ENCODE measurements at places on chromosomes 4 and X.

DNA sequence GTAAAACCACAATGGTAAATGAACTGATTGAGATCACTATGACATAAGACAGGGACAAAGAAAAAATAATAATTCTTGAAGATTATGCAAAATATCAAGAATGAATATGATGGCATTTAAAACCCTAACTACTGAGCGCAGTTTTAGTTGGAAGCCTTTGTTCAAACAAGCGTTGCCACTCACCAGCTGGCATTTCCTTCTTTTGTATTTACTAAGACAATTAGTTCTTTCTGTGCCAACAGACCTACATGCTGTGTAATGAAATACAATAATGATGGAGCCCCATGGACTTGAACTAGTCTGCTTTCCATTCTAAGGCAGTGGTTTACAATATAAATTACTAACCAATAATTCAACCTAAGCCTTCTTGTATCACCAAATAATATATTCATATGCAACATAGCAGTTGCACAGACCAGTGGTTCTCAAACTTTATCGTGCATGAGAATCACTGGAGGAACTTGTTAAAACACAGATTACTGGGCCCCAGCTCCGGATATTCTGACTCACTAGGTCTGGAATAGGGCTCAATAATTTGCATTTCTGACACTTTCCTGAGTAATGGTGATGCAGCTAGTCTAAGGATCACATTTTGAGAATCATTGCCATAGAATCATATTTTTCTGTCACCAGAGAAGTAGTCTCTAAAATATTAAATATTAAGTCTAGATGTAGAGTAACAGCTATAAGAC lies 196.4 kb upstream of the MAGEB18 start:
- DNase-seq = no peak

- no peak for DNase-seq
Observed at GRCh38 chr4:73615613-73616012, 4.6 kb downstream of the RASSF6 start.

- no peak for DNase-seq
Observed at GRCh38 chr4:10180603-10180926, 64.0 kb upstream of the WDR1 start.

- DNase-seq = no peak
Observed at GRCh38 chr4:105304085-105304484, 157.4 kb downstream of the TET2 start.

DNA sequence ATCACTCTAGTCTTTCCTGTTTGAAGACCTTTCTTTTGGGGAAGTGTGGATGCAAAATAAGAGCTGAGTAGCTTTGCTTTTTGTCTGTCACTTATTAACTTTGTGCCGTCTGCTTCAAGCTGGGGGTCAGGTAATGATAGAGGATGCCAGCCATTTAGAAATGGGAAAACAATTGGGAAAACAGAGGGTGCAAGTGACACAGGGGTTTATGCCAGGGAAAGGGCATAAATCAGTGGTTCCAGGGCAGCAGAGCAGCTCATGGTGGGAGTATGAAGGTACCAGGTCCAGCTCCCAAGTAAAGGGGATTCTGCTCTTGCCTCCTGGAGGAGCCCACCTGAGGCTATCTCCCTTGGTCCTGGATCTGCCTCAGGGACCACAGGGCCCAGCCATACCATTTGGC lies 91.9 kb upstream of the GPR50 start:
- DNase-seq = no peak

GRCh38 chr4:138509346-138509745 lies 267.2 kb upstream of the SLC7A11 start:
- no peak for DNase-seq

DNA sequence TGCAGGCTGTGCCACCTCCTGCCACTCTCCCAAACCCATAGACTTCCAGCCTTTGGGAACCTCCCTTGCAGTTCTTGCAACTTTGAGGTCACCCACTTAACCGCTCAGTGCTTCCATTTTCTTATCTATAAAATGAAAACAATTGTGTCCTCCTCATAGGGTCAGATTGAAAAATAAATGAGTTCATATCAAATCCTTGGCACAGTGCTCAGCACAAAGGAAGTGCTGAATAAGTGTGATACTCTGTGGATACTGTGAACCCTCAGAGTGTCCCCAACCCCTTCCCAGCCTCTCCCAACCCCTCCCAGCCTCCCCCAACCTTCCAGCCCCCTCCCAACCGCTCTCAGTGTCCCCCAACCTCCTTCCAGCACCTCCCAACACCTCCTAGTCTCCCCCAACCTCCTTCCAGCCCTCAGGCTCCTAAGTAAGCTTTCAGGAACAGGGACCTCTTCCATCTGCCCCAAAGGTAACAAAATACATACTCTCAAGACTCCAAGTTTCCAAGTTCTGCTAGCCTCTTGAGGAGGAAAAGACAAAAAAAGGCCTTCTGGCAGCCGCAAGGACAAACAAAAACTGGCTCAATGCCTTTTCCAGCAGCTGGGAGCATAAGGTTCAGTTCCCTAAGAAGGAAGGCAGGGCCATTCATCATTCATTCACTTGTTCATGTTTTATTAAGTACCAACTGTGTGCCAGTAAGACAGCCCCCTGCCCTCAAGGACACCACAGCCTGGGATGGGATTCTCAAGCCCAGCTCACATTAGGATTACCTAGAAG lies 46.1 kb upstream of the LGI2 start:
- no peak for DNase-seq

- no peak for DNase-seq
Observed at GRCh38 chrX:136386826-136387225, 86.1 kb downstream of the ADGRG4 start.

DNA sequence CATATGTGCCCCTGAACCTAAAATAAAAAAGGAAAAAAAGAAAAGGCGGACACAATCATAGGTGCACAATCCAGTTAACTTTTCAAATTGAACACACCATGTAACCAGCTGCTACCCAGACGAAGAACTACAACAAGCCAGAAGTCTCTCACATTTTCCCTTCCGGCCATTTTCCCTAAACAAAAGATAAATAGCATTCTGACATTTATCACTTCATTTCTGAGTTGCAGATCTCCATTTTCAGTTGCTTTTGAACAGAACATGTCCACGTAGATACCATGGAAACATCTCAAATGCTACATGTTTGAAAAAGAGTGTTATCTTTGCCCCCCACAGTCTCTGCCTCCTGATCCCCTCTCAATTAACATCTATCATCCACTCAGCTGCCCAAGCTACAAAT lies 29.2 kb upstream of the CABS1 start:
- no peak for DNase-seq

- DNase-seq = no peak
Observed at GRCh38 chrX:107683124-107683895, 55.0 kb downstream of the PRPS1 start.

GRCh38 chr4:2741626-2742025 lies 14.5 kb downstream of the TNIP2 start:
- DNase-seq = no peak

GRCh38 chrX:88828011-88828410 lies 81.0 kb downstream of the CPXCR1 start:
- no peak for DNase-seq

DNA sequence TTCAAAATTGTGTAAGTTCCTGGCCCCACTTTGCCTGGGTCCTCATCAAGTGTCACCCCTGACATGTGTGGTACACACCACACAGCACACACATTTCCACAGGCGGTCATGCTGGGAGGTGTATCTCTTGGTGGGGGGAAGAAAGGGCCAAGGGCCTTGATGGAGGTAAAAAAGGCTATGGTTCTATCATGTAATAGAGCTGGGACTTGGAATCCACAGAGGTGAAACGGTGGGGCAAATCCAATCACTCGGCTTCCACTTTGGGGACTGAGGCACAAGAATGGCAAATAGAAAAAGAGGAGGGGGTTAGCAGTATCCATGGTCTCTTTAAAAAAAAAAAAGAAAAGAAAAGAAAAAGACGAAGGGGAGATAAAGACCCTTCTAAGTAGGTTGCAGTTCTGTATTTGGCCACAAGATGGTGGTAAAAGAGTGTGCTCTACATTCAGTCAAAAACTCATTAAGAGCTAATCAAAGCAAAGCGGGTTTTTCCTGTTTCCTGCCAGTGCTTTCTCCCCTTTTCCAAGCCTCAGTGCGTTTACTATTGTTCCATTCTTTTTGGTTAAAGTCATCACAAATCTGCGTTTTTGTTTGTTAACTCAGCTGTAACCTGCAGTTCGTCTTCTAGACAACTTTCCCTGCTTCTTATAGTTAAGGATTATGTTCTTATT lies 37.0 kb upstream of the ATP6AP2 start:
- no peak for DNase-seq

DNA sequence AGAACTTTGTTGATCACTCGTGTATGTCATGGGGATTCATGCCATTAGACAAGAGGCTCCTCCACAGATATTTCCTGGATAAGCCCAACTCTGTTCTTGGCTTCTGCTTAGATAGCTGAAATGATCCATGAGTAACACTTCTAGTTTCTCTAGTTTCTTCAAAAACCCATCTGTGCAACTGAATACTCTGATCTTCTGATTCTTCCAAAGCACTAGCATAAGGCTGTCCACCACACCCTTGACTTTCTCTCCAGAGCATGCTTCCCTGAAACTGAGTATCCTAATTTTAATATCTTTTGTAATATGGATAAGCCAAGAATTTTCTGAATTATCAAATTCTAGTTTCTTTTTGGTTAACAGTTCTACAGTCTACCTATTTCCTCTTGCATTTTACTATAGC lies 118.6 kb upstream of the TAPT1 start:
- DNase-seq = no peak

DNA sequence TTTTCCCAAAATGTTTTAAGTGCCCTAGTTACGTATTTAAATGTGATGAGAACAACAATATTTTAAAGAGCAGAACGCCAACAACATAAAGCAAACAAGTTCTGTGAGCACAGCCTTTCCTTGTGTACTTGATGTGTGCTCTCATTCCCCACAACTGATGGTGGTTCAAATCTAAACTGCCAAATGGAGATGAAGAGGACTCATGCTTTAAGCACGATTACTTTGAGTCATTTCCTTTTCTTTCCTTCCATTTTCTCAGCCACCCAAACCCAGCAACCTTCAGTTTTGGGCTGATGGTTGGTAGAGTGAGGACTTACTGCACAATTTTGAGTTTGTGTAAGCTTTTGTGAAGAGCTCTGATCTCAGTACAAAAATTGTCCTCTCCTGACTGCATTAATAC lies 1.7 kb downstream of the NSD2 start:
- no peak for DNase-seq

- DNase-seq = no peak
Observed at GRCh38 chr4:109355835-109356234, 53.4 kb upstream of the COL25A1 start.

GRCh38 chr4:140743194-140743931 lies 12.8 kb downstream of the TBC1D9 start:
- no peak for DNase-seq

GRCh38 chr4:6019316-6020263 lies 1.4 kb upstream of the C4orf50 start:
- DNase-seq = no peak

DNA sequence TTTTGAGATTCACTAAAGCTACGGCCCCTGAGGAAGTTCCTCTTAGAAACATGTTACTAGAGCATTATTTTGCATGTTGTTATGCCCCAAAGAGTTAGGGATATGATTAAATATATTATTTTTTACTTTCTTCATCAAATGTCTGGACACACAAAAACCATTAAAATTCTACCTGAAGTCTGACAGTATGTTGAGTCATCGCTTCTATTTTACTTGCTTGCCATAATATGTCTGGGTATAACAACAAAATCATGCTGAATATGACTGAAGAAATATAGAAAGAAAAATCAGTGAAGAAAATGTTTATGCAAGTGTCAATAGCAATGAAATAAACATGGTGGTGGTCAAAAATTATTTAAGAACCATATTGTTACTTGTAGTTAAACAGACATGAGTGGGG lies 1818.5 kb upstream of the ADGRL3 start:
- no peak for DNase-seq

- no peak for DNase-seq
Observed at GRCh38 chr4:2059046-2059725, at the start of gene NAT8L. NAT8L (plus strand) TSS chr4:2059327; CDS start chr4:2059512, 185 bp downstream.

DNA sequence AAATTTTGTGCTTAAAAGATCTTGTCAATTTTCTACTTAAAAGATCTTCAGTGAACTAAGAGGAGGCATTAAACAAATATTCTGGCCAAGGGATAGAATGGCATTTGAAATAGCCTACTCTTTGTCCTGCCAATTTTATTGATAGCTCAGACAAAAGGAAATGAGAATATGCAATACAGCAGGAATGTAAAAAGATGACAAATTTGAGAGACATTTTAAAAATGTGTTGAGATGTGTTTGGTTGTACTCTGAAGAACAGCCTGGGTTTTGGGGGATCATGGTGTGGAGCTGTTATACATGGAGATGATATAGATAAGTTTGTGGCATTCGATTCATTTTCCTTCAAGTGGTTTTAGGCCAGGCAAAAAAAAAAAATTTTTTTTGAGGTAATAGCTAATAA lies 11.6 kb upstream of the MAD2L1 start:
- no peak for DNase-seq

DNA sequence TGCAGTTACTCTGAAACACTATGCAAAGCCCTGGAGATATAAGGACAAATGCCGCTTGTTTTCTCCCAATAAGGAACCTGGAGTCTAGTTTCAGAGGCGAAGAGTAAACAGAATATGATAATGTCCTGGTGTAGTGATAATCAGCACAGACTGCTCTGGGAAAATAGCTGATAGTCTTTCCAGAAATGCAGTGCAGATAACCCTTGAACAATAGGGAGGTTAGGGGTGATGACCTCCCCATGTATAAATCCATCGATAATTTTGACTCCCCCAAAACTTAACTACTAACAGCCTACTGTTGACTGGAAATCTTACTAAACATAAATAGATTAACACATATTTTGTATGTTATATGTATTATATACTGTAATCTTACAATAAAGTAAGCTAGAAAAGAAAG lies 1280.9 kb upstream of the TENM3 start:
- DNase-seq = no peak

- DNase-seq = no peak
Observed at GRCh38 chr4:74009307-74009706, 10.8 kb upstream of the CXCL5 start.

- DNase-seq = no peak
Observed at GRCh38 chr4:107363125-107363524, 327.0 kb upstream of the DKK2 start.

- DNase-seq = no peak
Observed at GRCh38 chrX:72123471-72124185, 8.1 kb downstream of the RTL5 start.

DNA sequence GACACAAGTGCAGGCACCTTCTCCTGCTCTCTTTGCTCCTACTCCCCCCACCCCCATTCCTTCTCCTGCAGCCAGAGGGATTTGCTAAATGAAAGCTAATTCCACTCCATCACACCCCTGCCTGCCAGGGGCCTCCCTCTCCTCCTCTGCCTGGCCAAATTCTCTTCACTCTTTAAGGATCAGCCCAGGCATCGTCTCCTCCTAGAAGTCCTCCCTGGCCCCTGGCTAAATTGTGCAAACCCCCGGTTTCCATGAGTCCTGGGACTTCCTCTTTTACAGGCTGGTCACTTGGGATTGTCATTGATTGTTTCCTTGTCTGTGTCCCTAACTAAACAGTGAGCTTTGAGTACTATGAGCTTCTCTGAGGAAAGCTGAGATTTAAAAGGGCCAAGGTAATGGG lies 8.7 kb upstream of the ABLIM2 start:
- no peak for DNase-seq

DNA sequence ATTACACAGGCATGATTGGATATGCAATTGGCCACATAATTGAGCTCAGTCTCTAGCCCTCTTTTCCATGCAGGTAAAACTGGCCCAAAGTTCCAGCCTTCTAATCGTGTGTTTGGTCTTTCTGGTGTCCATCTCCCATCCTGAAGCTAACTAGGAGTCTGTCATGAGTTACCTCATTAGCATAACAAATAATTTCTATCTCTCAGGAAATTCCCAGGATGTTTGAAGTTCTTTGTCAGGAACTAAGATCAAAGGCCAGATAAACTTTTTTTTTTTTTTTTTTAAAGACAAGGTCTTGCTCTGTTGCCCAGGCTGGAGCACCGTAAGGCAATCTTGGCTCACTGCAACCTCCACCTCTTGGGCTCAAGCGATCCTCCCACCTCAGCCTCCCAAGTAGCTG lies 15.8 kb downstream of the ATXN3L start:
- no peak for DNase-seq

Measured in stimulated activated CD8-positive, alpha-beta memory T cell treated with anti-CD3 and anti-CD28 coated beads, Interleukin-4, amount 100 ng/mL, for 1 hour (primary cell).